ENCODE measurements at places on chromosomes 1 and 21.

- DNase-seq = no peak
Observed at GRCh38 chr1:1098681-1099421, 17.0 kb downstream of the C1orf159 start.

DNA sequence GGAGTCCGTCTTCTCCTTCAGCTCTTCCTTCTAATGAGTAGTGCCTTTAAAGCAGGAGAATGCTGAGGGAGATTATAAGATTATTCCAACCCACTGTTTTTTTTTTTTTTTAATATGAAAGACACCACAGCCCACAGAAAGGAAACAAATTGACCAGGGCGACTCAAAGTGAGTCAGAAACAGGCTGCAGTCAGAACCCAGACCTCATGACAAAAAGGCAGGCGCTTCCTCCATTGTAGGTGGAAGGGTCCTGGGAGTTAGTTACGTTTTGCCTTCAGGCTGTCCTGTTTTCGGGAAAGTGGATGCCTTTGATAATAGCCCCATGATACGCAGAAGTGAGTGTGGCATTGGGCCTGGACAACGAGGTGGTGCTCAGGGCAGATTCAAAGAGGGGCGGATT, 21.0 kb downstream of the PLXNA2 start:
- DNase-seq = no peak

GRCh38 chr1:109793486-109794318, 30.0 kb upstream of the EPS8L3 start:
- DNase-seq = no peak

DNA sequence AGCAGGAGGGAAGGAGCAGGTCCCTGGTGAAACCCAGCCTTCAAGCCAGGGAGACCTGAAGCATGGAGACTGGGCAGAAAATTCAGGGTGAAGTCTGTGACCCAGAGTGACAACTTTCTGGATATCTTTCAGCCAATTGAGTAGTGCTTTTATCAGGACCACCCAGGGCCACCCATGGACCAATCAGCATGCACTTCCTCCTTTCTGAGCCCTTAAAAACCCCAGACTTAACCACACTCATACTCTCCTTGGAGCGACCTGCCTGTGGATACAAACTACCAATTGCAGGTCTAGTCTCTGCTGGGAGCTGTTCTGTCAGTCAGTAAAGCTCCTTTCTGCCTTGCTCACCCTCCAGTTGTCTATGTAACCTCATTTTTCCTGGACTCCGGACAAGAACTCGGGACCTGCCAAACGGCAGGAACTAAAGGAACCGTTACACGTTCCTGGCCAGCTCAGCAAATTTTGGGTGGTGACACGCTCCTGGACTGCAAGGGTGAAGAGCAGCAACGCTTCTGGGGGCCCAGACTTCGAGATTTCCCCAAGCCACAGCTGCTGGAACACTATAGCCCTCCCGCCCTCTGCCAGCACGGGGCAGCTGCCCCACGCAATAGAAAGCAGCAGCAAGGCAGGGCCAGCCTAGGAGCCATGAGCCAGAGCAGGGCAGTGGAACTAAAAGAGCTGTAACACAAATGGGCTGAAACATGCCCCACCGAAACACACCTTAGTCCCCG, 1183.4 kb downstream of the AMY1C start:
- DNase-seq = no peak

- no peak for DNase-seq
Observed at GRCh38 chr1:165451691-165452090, 6.8 kb upstream of the RXRG start.

- DNase-seq = no peak
Observed at GRCh38 chr1:202976633-202977032, 9.6 kb upstream of the CYB5R1 start.

Measured in stimulated activated CD4-positive, alpha-beta T cell treated with anti-CD3 and anti-CD28 coated beads, Interleukin-15, amount 100 ng/mL, for 48 hours (primary cell).